ENCODE measurements at places on chromosomes 2 and 18. TPM values are rescaled to one million over a fixed set of nuclear protein-coding genes. Genes with fewer than 3 reads are reported as not detected.

DNA sequence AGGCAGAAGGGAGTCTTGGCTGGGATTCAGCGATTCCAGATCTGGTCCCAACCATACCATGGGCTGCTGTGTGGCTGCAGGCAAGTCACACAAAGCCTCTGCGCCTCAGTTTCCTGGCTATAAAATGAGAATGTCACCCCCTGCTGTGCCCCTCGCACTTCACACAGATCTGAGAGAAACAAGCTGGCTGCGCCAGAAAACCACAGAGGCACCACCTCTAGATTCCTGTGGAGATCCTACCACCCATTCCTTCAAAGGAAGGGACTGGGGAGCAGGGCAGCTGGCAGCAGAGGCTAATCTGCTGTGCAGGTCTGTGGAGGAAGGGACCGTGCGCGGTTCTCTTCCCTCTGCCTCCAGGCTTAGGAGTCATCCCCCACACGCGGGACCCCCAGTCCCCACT lies 19.8 kb downstream of the NEURL3 start:
- DNase-seq = no peak

The CDH2 gene
- 71.2 TPM for polyA plus RNA-seq

DNA sequence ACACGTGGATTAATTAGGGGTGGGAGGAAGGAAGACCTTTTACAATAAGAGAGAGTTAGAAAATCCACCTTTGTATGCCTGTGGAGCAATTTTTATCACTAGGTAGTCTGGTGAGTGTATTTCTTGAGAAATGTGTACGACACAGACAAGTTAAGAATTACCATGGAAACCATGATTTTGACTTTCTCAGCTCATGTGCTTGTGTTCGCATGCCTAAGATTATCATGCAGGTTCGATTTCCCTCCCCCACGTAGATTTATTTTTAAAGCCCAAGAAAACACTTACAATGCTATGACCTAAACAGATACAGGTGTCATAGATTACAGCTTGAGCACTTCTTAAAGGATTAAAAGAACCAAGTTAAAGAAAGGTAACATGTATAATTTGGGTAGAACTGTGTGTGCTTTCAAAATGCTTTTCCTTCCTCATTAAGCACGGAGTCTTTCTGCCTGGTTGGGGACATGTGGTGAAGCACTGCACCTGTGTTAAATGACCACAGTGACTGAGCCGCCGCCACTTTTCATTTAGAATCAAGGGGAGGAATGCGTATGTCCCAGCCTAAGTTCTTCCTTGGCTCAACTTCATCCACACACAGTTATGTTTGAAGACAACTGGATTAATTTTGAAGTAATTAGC lies 16.6 kb downstream of the SERTAD2 start:
- DNase-seq = no peak

GRCh38 chr2:124877141-124877577 lies 852.1 kb downstream of the CNTNAP5 start:
- DNase-seq = no peak

The ANTXR1 gene
- 70.5 TPM for polyA plus RNA-seq

DNA sequence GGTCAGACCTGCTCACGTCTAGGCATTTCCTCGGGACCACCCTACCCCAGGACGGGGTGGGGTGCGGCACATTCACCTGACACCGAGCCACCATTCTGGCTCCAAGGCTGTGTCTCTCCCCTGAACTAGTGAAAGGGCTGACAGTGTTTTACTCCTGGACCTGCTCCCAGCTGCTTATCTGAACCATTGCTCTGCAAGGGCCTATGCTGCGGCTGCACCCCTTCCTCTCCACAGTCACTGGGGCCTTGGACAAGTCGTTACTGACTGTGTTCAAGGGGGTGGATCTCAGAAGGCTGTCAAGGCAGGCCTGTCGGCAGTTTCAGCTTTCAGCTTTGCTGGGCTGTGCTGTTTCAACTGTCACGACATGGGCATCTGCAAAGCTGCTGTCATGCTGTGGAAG lies 11.7 kb downstream of the CREG2 start:
- no peak for DNase-seq

The DYNAP gene
- polyA plus RNA-seq = not detected

DNA sequence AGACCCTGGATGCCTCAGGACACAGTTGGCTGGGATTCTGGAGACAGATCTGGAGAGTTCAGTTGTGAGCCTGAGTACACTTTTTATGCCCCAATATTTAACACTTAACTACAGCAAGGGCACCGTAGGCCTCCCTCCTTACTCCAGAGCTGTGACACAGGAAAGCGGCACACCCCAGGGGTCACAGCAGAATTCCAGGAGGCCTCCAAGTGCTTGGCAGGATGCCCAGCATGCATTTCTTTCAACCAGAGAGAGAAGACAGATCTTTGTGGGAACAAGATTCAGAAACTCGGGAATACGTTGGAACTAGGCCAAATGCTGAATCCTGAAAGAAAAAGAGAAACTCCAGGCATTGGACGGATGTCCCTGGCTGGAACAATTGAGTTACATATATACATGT lies 199.2 kb upstream of the NT5C1B start:
- DNase-seq = no peak

DNA sequence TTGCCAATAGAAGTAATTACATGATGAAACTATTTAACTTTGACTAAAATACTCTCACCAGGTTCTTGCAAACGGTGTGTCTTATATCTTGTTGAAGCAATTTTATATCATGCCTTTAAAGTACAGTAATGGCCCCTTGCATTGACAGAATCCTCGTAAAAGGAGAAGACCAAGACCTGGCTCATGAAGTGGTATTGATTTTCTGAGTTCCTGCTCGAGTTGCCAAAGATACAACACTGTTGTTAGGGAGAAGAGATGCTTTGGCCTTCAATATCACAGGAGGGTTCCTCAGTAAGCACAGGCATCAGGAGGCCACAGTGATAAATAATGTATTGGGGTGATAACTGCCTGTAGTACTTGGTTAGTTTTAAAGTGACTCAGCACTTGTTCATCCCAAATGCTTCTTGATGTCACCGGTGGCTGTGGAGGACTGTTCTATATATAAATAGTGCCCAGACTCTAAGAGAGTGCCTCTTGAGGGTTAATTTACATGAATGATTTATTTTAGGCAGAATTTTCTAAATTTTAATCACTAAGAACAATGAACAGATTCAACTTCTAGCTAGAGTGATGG lies 571.7 kb upstream of the FANCL start:
- DNase-seq = no peak

DNA sequence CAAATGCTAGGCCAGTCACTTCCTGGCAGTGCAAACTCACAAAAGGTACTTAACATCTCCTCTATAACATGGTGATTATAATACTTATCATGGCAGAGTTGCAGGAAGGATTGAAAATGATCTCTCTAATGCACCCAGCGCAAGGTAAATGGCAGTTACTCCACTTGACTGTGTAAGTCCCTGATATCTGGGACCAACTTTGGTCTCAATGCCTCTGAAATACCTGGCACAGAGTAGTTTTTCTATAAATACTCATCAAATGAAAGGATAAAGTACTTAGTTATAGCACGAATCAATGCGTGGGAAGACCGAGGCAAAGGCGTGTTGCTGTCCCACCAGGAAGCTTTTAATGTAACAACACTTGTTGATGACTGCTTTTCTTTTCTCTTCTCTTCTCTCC lies 24.8 kb downstream of the LRRC30 start:
- DNase-seq = no peak

The TDRD15 gene
- polyA plus RNA-seq = not detected

GRCh38 chr2:121360566-121361300 lies 75.7 kb upstream of the TFCP2L1 start:
- no peak for DNase-seq

DNA sequence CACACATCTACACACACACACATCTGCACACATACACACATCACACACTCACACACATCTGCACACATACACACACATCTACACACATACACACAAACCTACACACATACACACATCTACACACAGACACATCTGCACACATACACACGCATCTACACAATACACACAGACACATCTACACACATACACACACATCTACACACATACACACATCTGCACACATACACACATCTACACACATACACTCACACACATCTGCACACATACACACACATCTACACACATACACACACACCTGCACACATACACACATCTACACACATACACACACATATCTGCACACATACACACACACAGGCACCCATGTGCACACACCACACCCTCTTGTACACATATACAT lies 400 bp upstream of the PRLH start:
- no peak for DNase-seq

The DBI gene
- polyA plus RNA-seq = 265 TPM
